ENCODE measurements at places on chromosomes 11 and 22. TPM values are rescaled to one million over a fixed set of nuclear protein-coding genes. Genes with fewer than 3 reads are reported as not detected.

Gene SCUBE1
- total RNA-seq = 2.1 TPM

Gene RIBC2
- total RNA-seq = 0.88 TPM

Gene HORMAD2
- under 0.01 TPM for total RNA-seq

- H3K27me3 ChIP-seq = peaks cover 4% of the 10 kb centered on the region
- no peak overlapping the region for H3K4me3 ChIP-seq
- H3K36me3 ChIP-seq = no peaks in the 10 kb centered on the region
- no peaks in the 10 kb centered on the region for H3K4me1 ChIP-seq
- H3K27ac ChIP-seq = no peak overlapping the region
- no peak for DNase-seq
These were observed 37.7 kb downstream of the DSCAML1 start for GRCh38 chr11:117759305-117759704.

DNA sequence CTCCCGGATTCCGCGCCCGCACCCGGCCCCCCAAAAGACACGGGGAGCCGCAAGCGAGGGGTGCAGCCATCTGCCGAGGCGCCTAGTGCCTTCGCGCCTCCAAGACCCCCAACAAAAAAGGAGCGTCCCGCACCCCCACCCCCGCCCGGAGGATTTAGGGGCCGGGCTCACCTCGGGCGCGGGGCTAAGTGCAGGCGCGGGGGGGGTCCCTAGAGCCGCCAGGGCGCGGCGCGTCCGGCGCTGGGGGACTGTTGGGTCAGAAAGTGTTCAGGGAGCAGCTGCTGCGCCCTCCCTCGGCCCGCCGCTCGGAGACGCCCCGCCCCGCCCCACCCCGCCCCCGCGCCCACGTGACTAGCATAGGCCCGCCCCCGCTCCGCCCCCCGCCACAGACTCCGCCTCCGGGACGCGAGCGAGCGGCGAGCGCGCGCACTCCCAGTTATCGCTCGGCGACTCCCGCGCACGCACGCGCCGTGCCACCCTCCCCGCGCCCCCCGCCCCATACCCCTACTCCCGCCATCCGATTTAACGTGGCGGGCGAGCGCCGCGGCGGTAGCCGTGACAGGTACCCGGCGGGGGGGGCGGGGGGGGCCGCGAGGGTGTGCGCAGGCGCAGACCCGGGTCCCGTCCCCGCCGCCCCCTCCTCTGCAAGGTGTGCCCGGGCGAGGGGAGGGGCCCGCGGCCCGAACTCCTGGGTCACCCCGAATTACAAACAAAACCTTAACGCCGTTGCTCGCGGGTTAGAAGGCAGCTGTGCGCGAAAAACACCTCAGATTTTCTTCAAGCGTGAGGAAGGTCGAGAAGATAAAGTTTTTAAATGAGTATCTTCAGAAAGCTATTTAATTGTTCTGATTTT lies 56.2 kb downstream of the KCNJ4 start:
- peaks cover 27% of the 10 kb centered on the region for H3K27me3 ChIP-seq
- no peaks in the 10 kb centered on the region for H3K4me1 ChIP-seq
- peak; percentile 96 for DNase-seq
- H3K27ac ChIP-seq = no peak overlapping the region
- H3K4me3 ChIP-seq = peak overlapping the region; percentile 76
- no peaks in the 10 kb centered on the region for H3K36me3 ChIP-seq

- no peak for DNase-seq
- H3K36me3 ChIP-seq = no peaks in the 10 kb centered on the region
- H3K4me1 ChIP-seq = no peaks in the 10 kb centered on the region
- no peak overlapping the region for H3K27ac ChIP-seq
- H3K27me3 ChIP-seq = no peaks in the 10 kb centered on the region
These were observed 329.9 kb upstream of the LRRC4C start for GRCh38 chr11:41789376-41789775.

DNA sequence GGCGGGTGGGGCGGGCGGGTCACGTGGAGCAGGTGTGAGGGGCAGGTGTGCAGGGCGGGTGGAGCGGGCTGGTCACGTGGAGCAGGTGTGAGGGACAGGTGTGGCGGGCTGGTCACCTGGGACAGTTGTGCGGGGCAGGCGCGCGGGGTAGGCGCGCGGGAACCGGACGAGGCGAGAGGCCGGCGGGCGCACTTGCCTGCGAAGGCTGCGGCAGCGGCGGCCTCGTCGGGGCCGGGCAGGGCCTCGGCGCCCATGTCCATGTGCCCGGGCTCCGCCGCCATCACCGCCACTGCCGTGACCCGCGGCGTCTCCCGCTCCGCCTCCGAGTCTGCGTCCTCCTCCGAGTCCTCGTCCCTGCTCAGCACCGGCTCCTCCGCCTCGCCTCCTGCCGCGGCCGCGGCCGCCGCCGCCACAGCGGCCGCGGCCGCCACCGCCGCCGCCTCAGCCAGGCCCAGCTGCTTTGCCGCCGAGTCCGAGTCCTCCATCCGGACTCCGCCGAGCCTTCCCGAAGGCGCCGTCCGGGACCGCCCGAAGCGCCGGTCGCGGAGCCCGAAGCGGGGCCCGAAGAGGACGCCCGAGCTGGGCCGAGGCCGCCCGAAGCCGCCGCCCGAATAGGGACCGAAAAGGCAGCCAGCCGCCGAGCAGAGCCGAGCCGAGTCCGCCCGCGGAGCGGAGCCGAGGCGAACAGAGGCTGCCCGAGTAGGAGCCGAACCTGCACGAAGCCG lies at the start of gene DEAF1:
Gene DEAF1 (minus strand): TSS at position 660 of the 725 bp plus-strand sequence. CDS start 175 bp downstream, at position 485.
- peaks cover 35% of the 10 kb centered on the region for H3K4me1 ChIP-seq
- H3K27me3 ChIP-seq = no peaks in the 10 kb centered on the region
- DNase-seq = peak; percentile 98
- peaks cover 3% of the 10 kb centered on the region for H3K36me3 ChIP-seq

DNA sequence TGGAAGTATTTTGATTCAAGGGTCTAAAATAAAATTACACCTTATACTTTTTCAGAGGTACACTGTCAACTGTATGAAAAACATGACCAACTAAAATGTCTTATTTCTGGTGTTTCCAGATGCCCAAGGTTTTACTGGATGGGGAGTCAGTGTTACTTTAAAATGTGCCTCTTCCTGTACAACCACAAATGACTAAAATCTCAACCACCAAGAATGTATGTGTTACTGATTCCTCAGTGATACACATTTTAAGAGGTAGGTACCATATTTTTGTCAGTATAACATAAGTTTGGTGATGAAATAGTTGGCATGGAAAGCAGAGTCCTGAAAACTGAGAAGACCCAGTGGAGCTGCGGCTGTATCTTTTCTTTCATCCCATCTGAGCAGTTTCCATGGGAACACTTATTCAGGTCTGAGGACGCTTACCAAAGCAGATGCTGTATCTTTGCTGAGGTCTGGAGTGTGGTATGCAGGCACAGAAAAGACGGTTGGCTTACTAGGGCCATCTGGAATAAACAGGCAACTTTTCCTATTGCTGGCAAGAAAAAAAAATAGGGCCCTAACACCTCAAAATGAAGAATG lies 21.2 kb upstream of the TP53AIP1 start:
- DNase-seq = no peak
- H3K27me3 ChIP-seq = no peaks in the 10 kb centered on the region

- H3K27ac ChIP-seq = no peak overlapping the region
- no peak for DNase-seq
- peaks cover 74% of the 10 kb centered on the region for H3K36me3 ChIP-seq
- H3K27me3 ChIP-seq = no peaks in the 10 kb centered on the region
- H3K4me3 ChIP-seq = no peak overlapping the region
- H3K4me1 ChIP-seq = no peaks in the 10 kb centered on the region
These were observed 13.6 kb upstream of the MAPK11 start for GRCh38 chr22:50283821-50284220.

- no peaks in the 10 kb centered on the region for H3K27me3 ChIP-seq
- H3K4me3 ChIP-seq = no peak overlapping the region
- H3K4me1 ChIP-seq = peaks cover 18% of the 10 kb centered on the region
- H3K36me3 ChIP-seq = no peaks in the 10 kb centered on the region
These were observed 99.5 kb downstream of the CCDC81 start for GRCh38 chr11:86473991-86474833.

Data from osteoblast (primary cell).